Inflammatory macrophage (primary cell): ENCODE measurements at places on chromosomes 7 and 10.

DNA sequence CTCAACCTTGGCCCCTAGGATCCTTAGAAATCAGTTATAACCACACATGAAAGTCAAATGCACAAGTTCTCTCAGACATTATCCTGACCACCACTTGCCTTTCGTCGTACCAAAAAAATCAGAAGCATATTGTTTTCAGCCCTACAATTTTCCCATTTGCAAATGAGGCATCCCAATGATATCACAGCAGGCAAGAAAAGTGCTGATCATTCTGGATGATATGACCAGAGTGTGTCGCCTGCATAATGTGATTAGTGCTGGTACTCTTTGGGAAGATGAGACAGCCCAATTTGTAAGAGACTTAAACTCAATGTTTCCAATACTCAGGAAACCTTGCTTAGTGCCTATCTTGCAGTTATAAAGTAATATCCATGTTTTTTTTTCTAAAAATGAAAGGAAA lies 168.0 kb downstream of the SORCS1 start:
- no peak for DNase-seq

- DNase-seq: no peak
Measured at GRCh38 chr7:1986366-1987083, 246.2 kb downstream of the MAD1L1 start.

DNA sequence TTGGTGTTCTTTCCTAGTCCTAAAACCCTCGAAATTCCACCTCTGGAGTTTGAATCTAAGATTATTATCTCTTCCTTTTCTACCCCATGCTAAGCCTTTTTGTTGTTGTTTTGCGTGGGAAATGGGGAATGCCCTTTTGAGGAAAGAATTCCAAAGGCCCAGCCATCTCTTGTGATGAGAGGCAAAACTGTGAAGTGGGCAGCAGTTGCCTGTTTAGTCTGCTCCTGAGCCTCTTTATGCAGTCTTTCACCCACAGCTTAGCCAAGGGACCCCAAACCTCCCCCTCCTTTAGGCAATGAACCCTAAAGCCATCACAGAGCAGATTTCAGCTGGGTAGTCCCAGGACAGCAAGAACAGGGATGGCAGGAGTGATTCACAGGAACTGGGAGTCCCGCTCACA lies 95.5 kb downstream of the DNMBP start:
- DNase-seq: no peak

GRCh38 chr7:111835066-111835465 lies 272.8 kb upstream of the IMMP2L start:
- DNase-seq: no peak

DNA sequence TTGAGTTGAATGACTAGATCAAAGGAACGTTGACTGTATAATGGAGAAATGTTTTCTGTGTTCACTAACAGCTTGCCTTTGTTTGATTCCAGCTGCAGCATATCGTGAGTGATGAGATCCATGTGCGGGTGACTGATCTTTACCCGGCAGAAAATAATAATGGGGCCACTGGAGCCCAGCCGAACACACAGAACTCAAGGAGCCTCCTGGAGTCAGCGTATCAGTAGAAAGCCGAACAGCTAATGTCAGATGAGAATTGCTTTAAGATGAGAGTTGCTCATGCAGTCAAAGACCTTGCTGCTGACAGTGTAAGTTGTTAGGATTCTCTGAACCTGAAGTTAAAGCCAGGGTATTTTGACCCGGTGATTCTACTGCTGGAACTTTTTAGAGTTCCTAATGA lies 34.3 kb upstream of the MTPAP start:
- DNase-seq: no peak

DNA sequence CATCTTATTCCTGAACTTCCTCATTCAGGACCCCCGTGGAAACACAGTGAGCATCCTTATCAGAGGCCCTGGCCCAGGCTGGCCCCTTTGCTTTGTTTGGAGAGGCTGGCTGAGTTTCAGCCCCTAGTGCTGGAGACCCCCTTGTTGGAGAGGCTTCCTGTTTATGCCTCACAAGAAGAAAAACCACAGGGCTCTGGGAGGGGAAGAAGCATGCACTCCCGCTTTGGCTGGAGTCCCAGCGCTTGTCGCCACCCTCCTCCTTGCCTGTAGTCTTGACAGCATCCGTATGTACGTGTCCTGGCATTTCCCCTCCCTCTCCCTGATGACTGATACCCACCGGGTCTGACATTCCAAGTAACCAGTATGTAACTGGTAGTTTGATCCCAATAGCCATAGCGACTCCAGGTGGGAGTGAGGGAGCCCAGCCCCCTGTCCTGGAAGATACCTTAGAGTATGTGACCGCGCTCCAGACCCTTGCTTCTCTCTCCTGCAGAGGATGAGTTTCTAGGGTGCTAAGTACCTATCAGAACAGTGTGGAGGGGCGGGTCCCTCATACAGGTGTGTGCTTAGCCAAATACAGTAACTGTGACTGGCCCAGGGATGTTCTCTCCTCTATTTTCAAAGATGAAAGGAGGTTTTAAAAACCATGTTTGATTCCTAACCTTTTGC lies 6.9 kb upstream of the ATP6V0E2 start:
- no peak for DNase-seq

GRCh38 chr7:98369726-98370125 lies 31.2 kb downstream of the BAIAP2L1 start:
- no peak for DNase-seq

GRCh38 chr7:148609045-148609725 lies 18.6 kb downstream of the C7orf33 start:
- no peak for DNase-seq

DNA sequence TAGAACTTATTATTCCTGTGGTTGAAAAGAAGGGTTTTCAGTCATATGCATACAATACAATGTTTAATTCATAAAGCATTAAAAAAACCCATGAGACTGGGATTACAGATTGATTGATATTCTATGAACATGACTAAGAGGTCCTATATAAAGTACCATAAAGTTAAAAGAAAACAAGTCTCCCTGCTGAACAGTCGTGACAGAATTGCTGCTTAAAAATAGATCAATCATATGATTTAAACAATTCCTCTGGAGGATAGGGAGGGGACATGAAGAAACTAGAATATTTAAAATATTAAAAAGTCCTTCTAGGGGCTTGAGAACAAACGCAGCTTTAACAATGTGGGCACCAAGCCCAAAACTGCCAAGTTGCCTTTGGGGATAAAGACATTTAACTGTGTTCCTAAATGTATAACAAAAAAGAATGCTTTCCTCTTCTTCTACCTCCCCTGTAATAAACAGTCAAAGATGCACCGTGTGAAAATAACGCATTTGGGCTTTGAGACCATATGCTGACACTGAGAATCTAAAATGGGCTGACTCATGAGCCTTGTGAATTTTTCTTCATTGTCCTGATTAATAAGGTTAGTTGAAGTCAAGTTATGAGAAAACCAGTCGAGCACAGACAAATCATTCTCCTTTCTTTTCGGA lies 25.8 kb downstream of the TWIST1 start:
- no peak for DNase-seq

GRCh38 chr10:6383096-6383812 lies 180.5 kb downstream of the PFKFB3 start:
- no peak for DNase-seq

- no peak for DNase-seq
Measured at GRCh38 chr10:79982362-79982800, 33.5 kb upstream of the SFTPD start.

- DNase-seq: no peak
Measured at GRCh38 chr10:130141460-130141859, 5.3 kb downstream of the GLRX3 start.

- DNase-seq: no peak
Measured at GRCh38 chr10:75655791-75656451, 224.5 kb downstream of the LRMDA start.

- peak; percentile 23 for DNase-seq
Measured at GRCh38 chr7:5429253-5429856, 5.7 kb upstream of the TNRC18 start.
